Activated T-helper 1 cell treated with anti-CD3 and anti-CD28 coated beads, Interleukin-12 subunit alpha, Interleukin-12 subunit beta, Interleukin-2, Interleukin-4 antibody, amounts not matched to agents 30 ng/mL and 10 ng/mL and 1 ng/mL, durations not matched to agents 14 hours and 24 hours and 36 hours (primary cell): ENCODE measurements at places on chromosomes 12 and 14. TPM values are rescaled to one million over a fixed set of nuclear protein-coding genes. Genes with fewer than 3 reads are reported as not detected.

GRCh38 chr12:120932058-120932457 lies 27.9 kb upstream of the SPPL3 start:
- no peaks in the 10 kb centered on the region for H3K27me3 ChIP-seq
- H3K4me1 ChIP-seq, result no peaks in the 10 kb centered on the region
- no peak for DNase-seq
- no peak overlapping the region for H3K4me3 ChIP-seq

GRCh38 chr12:14408208-14408607 lies 42.7 kb downstream of the ATF7IP start:
- no peak for DNase-seq
- H3K27ac ChIP-seq, result no peak overlapping the region
- no peaks in the 10 kb centered on the region for H3K27me3 ChIP-seq
- H3K36me3 ChIP-seq, result peaks cover 20% of the 10 kb centered on the region

DNA sequence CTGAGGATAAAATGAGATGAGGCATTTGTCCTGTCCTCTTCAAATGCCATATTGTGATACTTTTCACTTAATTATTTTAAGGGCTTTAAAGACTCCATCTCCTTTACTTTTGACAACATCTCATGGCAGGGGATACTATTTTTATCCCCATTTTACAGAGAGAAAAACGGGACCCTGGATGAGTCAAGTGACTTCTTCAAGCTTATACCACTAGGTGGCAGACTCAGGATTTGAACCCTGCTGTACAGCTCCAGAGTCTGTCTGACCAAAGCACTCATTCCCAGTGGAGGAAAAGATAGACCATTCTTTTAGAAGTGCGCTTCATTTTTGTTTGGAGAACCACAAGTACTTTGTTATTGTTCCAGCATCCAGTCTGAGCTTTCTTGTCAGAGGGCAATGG lies 1.7 kb upstream of the SMOC1 start:
- no peaks in the 10 kb centered on the region for H3K4me1 ChIP-seq
- H3K36me3 ChIP-seq, result no peaks in the 10 kb centered on the region
- H3K27ac ChIP-seq, result no peak overlapping the region
- no peak overlapping the region for H3K4me3 ChIP-seq

- peak overlapping the region; percentile 13 for H3K4me3 ChIP-seq
- DNase-seq, result no peak
- peaks cover 13% of the 10 kb centered on the region for H3K27me3 ChIP-seq
- H3K4me1 ChIP-seq, result peaks cover 13% of the 10 kb centered on the region
Observed at GRCh38 chr14:77979666-77980351, 179.9 kb downstream of the ADCK1 start.

DNA sequence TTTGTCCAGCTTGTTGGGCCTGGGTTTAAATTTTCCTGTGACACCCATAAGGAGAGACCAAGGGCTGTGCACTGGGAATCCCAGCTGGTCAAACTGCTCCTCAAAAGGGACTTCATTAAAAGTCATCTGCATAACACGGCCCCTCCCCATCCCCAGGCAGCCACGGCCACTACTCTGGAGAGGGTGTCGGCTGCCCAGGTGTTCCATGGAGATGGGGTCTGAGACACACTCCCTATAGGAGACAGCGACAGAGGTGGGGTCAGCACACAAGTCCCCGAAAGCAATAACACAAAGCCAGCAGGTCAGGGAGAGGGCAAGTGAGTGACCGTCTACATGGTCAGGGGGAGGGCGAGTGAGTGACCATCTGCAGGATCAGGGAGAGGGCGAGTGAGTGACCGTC lies 75.6 kb upstream of the BCL11B start:
- H3K4me1 ChIP-seq, result no peaks in the 10 kb centered on the region
- no peaks in the 10 kb centered on the region for H3K36me3 ChIP-seq
- H3K27ac ChIP-seq, result no peak overlapping the region
- H3K4me3 ChIP-seq, result no peak overlapping the region

The TMEM121 gene
- total RNA-seq, result 9.9 and 11.7 TPM in 2 replicates

The HHIPL1 gene
- total RNA-seq, result not detected in 2 replicates

The SOAT2 gene
- total RNA-seq, result not detected in 2 replicates
